GM12864 (cell line): ENCODE measurements at places on chromosomes 11 and 22.

DNA sequence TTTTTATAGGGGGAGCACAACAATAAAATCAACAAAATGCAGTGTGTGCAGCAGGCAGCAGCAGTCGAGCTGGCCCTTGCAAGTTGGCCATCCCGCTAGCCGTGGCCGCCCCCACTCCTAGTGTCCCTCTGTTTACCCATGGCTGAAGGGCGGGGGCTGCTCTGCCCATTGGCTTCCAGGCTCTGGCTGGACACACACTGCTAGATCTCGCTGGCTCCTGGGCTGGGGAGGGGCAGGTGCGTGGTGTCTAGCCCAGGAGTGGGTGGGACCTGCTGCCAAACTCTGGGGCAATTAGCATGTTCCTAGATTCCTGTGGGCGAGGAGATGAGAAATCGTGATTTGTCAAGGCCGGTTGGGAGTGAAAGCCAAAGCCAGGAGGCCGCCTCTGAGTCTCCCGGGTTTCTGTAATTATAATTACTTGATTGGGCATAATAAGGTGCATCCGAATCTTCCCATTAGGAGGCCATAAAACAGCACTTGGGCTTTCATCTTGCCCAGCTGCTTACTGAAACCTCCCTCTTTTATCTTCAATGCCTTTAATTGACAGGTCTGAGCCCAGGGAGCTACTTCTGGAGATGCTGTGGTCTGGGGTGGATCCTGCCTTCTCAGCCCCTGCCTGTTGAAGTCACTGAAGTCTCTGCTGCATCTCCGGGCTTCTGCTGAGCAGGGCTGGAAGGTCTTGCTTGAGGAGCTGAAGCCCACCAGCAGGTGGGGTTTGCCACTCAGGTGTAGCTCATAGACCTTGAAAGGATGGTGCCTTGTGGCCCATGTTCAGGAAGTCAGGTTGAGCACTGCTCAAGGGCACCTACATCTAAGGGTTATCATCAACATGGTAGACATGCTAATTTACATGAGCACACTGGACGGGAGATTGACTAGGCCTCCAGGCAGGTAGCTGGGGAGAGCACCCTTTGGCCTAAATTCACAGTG, 44.5 kb upstream of the DKK3 start:
- DNase-seq = no peak

GRCh38 chr11:67492801-67493547, 10.1 kb downstream of the AIP start:
- DNase-seq = no peak

DNA sequence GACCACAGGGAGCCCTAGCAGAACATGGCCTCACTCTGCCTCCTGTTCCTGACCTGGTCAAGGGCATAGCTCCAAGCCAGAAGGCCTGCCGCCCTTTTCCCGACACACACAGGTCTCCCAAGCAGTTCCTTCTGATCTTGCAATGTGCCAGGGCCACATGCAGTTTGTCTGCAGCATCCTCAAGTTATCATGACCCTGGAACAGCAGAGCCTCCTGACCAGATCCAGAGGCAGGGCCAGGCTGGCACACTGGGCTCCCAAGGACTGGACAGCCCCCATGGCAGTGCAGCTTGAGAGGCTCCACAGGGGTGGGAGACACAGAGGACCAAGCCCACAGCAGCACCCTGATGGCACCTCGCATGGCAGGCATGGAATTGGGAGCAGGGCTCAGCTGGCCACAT, 31.2 kb downstream of the GNAZ start:
- no peak for DNase-seq

DNA sequence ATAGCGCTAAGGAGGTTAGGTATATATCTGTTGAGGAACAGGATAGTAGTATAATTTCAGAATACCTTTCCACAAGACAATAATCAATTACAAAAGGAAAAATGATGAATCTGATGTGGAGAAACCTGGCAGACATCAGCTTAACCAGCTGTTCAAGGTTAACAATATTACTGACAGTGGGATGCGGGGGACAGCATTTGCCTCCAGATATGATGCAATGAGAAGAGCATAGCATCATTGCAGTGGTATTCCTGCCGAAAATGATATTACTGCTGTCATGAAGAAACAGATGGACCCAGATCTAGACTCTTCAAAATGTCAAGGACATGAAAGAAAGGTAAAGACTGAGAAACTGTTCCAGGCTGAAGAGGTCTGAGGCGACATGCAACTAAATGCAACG, 49.7 kb downstream of the RBFOX2 start:
- DNase-seq = no peak

- DNase-seq = no peak
Observed at GRCh38 chr11:118358071-118358470, 1.3 kb upstream of the UBE4A start.

DNA sequence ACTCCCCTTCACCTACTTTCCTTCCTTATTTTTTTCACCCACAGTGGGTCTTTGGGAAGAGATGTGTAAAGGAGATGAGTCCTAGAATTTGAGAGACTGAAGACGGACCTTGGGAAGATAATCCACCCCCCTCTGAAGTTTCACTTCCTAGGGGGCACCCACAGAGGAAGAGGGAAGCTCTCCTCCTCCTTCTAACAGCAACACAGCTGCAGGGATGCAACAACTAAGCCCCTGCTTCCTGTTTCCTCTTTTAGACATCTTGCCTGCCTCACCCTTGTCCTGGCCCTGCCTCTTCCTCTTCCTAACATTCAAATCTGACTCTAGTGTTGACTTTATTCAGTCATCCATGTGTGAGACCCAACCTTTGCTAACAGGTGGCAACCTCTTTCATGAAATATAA, 424.6 kb downstream of the BUD13 start:
- DNase-seq = no peak

GRCh38 chr11:76293189-76293631, 86.9 kb upstream of the WNT11 start:
- DNase-seq = peak; percentile 42

GRCh38 chr22:44340271-44341239, 27.8 kb upstream of the SHISAL1 start:
- no peak for DNase-seq

- no peak for DNase-seq
Observed at GRCh38 chr11:14417617-14418374, 58.8 kb upstream of the RRAS2 start.

DNA sequence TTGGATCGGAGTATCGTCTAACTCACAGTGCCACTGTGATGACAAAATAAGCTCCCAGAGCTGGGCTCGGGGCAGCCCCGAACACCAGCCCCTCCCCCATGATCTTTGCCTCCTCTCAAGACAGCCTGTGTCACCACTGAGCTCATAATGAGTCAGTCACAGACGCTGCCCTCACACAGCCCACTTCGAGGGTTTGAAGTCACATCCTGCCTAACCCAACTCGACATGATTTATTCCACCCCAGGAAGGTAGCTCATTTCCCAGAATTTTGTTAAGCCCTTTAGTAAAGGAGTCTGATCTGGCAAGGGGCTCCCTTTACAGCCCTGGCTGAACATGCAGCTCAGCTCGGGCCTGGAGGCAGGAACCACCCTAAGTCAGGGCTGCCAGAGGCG, 22.8 kb downstream of the MYH9 start:
- no peak for DNase-seq

DNA sequence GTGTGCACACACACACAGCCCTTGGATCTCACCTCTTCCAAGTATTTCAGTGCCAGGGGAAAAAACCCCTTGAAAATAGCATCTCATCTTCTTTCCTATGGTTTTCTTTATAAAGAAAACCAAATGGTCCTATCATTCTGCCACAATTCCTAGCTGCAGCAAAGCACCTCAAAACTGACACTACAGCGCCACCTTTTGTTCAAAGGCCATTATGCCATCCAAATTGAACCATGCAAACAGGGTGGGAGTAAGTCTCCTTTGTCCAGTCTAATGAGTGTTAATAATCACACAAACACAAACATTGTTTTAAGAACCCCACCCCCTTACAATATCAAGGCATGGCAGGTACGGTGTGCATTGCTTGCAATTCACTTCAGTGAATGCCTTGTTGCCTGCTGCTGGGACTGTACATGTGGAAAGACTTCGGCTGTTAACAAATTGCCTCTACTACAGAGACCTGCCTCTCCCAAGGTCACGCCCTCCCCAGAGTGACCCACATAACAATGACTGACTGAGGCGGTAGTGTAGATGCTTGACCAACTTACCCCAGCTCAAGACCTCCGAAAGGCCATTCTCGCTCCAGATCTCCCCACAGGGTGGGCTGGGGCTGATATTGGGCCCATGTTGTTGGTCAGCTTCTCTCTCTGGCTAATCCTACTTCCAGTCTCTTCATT, 31.7 kb downstream of the FAM181B start:
- DNase-seq = no peak

DNA sequence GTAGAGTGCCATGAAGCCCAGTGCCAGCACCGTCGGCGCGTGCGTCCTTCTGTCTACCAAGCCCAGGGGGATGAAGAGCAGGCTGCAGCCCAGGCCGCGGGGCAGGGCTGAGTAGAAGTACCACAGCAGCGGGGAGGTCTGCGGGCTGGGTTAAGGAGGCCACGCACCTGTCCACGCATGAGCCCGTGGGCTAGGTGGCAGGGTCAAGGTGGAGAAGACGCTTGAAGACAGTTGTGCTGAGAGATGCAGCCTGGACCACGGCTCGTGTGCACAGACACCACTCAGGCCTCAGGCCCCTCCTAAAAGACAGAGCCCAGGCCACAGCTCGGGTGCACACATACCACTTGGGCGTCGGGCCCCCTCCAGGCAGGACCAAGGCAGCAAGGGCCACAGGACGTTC, 10.4 kb downstream of the ALG12 start:
- DNase-seq = no peak

DNA sequence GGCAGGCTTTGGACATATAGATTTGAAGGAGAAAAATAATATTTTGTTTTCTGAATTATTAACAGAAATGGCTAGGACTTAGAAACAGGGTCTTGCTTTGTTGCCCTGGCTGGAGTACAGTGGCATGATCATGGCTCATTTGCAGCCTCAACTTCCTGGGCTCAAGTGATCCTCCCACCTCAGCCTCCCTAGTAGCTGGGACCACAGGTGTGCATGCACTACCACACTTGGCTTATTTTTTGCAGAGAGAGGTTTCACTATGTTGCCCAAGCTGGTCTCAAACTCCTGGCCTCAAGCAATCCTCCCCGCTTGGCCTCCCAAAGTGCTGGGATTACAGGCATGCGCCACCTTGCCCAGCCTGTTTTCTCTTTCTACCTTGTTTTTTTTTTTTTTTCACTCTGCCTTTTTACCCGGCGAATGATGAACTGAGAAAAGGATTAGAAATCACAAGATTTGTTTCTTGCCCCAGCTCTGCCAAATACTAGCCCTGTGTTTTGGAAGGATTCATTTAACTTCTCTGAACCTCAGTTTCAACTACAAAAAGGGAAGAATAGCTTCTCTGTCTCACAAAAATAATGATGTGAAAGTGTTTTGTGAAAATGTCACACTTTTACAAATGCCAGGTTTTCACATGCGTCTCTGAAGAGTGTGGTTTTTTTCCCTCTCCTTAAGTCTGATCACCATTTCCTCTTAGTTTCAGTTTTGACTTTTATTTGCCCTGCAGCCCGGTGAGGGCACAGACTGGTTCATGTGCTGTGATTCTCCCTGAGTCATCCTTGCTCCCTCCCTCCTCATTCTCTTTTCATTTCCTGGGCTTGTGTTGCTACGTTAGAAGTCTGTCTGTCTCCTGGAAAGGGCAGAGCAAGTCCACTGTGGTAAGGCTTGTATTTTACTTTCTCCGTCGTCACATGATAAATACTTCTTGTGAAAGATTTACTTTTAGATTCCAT, 67.7 kb downstream of the BCL2L13 start:
- peak; percentile 79 for DNase-seq

GRCh38 chr11:45041596-45041995, 90.9 kb upstream of the TP53I11 start:
- DNase-seq = no peak
